ENCODE measurements at places on chromosomes 11 and 22.

DNA sequence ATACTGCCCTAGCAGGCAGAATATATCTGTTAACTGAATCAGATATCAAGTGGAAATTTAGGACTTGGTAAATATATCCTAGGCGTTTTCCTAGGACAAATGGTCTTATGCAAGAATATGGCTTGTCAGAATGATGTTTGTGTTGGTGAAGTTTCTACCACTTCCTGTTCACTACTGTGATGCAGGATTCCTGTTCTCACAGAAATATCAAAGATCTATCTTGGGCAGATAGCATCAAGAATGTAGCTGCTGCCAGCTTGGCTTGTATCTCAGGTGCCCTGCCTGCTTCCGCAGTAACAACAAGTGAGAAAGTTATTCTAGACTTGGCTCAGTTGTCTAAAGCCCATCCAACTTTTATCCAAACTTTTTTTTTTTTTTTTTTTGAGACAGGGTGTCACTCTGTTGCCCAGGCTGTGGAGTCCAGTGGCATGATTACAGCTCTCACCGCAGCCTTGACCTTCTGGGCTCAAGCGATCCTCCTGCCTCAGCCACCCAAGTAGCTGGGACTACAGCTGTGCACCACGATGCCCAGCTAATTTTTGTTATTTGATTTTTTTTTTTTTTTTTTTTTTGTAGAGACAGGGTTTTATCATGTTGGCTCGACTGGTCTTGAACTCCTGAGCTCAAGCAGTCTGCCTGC, 61.3 kb downstream of the PPME1 start:
- no peak for DNase-seq

DNA sequence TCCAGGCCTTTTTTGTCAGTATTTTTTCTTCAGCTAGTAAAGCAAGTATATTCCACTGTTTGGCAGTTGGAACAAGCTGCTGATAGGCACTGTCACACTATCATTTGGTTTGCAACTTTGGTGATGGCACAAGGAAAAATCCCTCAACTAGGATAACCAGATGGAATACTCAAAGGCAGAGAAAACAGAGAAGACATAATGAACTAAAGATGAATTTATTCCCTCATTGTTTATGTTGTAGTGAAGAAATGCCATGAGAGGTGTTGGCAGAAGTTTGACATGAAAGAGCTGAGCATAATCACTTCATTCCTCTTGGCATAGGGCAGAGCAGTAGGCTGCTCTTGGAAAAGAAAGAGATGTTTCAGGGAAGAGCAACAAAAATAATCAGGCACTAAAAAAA, 39.9 kb downstream of the FSHB start:
- DNase-seq, result no peak

GRCh38 chr11:16881766-16882165, 132.4 kb downstream of the PLEKHA7 start:
- no peak for DNase-seq

- DNase-seq, result no peak
Measured at GRCh38 chr22:37751449-37752188, 54.8 kb downstream of the TRIOBP start.

DNA sequence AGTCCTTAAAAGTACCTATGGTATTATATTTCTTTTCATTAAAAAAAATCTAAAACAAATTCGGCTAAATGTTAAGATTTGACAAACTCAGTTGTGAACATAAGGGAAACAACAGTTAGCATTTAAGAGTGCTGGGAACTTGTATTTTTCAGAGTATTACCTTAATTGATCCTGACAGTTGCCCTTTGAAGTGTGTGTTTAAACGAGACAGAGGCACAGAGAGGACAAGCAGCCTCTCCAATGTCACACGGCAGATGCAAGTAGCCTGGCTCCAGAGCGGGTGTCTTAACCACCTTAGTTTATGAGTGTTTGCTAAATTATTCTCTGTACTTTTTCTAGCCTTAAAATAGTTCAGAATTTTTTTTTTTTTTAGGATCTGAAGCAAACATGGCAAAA, 80.9 kb downstream of the TIMP3 start:
- no peak for DNase-seq

GRCh38 chr22:48603621-48604320, 1223.9 kb downstream of the BRD1 start:
- no peak for DNase-seq

DNA sequence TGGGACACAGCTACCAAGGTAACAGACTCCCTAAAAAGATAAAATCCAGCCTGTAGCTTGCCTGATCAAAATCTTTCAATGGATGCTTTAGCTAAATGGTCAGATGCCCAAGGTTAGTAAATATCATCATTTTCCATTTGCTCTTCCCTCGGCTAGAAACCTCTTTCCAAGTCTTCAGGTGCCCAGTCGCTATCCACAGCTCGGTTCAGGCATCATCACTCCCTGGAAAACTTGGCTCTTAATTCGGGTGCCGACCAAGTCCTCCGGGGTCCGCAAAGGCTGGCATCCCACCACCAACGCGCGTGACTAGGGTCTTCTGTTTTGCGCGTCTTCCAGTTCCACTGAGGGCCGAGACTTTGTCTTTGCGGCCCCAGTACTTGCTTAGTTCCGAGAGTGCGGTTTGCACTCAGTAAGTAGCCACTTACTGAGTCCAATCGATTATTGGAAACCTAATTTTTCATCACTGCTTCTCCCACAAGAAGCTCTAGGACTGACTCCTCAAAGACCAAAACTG, 44.3 kb downstream of the OR4D9 start:
- no peak for DNase-seq

GRCh38 chr11:1531449-1532013, 40.5 kb downstream of the DUSP8 start:
- no peak for DNase-seq
